NCI-H1417 (cell line): ENCODE measurements at places on chromosomes 4 and X.

DNA sequence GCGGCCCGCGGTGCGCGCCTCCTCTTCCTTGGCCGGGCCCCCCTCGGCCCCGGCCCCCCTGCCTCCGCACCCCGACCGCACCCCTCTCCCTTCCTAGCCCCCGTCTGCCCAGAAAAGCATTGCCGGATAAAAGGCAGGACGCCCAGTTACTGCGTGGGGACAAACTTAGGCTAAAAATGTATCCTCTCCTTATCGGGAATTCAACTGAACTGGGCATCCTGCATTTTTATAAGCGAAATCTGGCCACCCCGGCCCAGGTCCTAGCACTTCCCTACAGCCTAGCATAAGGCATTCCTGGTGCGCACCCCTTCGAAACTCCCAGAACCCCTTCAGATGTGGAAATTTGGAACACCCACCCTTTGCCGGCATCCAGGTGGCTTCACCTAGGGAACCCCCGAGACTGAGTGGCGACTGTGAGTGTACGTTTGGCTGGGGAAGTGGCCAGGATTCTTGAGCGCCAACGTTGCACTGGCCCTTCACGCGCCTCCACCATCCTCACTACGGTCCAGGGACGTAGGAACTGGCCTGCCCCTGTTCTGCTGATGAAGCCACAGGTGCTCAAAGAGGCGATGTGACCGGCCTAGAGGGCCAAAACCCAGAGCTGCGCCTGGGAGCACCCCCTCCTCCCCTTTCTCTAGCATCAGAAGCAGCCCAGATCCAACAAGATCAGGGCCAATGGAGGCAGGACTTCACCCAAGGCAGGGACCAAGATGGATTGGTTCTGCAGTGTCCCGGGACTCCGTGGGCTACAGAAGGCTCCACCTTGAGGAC, 5.7 kb upstream of the RNF4 start:
- peak; percentile 30 for DNase-seq

- DNase-seq = no peak
These were observed 18.8 kb downstream of the PPP2R3B start for GRCh38 chrX:367866-368265.

DNA sequence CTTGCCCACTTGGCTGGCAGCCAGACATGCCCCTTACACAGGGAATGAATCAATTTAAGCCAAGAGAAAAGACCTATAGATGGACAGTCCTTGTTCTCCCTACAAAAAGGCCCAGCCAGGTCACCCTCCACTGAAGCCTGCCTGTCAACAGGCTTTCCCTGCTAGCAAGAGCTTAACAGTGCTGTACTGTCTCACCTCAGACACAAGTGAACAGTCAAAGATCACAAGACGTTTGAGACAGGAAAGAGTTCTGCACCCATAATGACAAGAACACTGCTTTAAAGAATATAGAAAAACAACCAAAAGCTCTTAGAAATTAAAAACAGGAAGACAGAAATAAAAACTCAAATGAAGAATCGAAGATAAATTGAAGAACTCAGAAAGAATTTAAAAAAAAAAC, 4.6 kb downstream of the RNF175 start:
- DNase-seq = no peak

GRCh38 chr4:1203026-1203616, 30.7 kb upstream of the SPON2 start:
- no peak for DNase-seq

GRCh38 chrX:103343105-103343504, 13.1 kb downstream of the TCEAL7 start:
- DNase-seq = peak; percentile 4

DNA sequence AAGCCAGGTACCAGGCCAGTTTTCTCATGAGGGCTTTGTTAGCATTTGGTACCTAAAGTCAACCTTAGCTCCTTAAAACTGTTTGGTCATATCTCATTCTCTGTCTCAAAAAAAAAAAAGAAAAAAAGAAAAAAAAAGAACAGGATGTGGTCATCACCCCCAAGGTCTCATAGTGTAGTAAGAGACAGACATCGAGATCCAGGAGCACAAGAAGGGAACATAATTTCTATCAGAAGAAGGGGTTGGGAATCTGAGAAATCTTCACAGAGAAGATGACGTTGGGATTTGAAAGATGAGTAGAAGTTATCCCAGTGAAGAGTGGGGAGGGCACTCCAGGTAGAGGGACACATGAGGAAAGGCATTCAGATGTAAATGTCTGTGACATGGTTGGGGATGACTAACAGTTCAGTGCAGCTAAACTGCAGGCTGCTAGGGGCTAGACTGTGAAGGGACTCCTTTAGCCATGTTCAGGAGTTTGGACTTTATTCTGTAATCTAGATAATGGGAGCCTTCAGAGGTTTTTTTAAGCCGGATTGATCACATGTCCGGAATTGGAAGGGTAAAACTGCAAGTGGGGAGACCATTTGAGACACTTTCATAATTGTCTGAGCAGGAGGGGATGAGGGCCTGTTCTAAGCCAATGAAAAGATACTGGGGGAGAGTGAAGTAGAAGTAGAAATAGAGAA, 26.9 kb upstream of the GJB1 start:
- DNase-seq = no peak
